ENCODE measurements at places on chromosomes 5 and 9.

- no peak for DNase-seq
These were observed 27.9 kb upstream of the DTWD2 start for GRCh38 chr5:119016125-119016774.

DNA sequence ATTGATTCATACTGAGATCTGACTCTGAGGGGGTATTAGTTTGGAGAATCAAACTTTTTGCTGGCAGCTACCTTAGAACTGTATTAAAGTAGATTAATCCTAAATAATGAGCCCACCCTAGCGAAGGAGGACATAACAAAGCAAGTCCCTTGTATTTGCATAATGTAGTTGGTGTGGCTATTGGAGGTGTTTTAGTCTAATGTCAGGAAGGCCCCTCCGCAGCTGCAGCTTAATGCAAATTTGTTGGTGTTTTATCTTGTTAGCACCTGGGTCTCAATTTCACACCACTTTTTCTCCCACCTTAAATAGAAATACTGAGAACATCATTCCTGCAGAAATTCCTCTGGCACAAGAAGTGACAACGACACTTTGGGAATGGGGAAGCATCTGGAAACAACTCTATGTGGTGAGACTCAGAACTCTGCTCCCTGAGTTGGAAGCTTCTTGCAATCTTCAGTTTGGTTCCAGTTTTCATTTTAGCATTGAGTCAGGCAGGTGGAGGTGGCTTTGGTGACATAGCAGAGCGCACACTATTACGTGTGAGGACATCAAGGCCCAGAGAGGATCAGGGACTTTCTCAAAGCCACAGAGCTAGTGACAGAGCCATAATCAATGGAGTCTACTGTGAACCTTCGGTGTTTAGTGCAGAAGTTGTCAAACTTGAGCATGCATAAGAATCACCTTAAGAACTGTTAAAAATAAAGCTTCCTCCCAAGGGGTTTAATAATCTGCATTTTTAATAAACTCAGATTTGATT is 33.9 kb downstream of the DOCK2 start:
- no peak for DNase-seq

DNA sequence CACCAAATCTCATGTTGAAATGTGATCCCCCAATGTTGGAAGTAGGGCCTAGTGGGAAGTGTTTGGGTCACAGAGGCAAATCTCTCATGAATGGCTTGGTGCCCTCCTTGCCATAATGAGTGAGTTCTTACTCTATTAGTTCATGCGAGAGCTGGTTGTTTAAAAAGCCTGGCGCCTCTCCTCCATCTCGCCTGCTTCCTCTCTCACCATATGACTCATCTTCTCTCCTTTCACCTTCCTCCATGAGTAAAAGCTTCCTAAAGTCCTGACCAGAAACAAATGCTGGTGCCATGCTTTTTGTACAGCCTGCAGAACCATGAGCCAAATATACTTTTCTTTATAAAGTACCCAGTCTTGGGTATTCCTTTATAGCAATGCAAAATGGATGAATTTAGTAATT is 20.9 kb upstream of the ARHGAP26 start:
- no peak for DNase-seq

DNA sequence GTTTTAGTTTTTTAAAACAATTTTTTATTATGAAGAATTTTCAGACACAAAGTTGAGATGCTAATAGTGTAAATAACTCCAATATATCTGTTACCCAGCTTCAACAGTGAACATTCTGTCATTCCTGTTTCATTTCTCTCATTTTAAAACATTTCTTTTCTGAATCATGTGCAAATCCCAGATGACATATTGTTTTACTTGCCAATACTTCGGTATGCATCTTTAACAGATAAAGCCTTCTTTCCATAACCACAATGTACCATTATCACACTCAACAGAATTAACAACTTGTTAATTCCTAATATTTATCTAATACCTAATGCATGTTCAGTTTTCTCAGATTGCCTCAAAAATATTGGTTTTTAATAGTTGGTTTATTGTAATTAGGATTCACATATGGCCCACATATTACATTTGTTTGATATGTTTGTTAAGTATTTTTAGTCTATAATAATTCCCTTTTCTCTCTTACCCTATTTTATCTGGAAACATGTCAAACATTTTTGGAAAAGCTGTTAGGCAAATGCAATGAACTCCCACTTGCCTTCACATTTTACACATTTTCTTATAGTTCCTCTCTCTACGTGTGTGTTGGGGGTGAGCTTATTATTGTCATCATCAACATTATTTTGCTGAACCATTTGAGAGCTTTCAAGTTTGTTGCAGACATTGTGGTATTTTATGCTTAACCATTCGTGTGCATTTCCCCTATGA is 58.7 kb upstream of the ANKRD55 start:
- DNase-seq = no peak

GRCh38 chr5:53983568-53984460 is 326.6 kb downstream of the ARL15 start:
- DNase-seq = no peak

- DNase-seq = no peak
These were observed 60.9 kb downstream of the TMEM215 start for GRCh38 chr9:32844259-32844658.

DNA sequence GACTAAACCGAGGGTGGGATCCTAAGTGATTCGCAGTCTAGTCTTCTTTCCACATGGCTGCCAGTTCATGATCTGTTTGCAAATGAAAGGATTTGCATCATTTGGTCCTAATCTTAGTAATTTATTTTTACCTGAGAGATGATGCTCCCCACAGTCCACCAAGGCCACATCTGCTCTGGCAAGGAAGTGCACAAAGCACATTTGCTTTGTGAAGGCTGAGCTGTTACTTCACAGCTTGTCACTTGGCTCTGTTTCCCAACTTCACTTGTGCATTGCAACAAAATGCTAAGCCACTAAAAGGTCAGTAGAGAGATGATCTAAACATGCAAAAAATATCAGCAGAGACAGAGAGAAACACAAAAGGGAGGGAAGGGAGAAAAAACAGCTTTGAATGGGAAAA is 128.5 kb upstream of the VLDLR start:
- DNase-seq = no peak

- DNase-seq = no peak
These were observed 51.7 kb downstream of the CPLANE1 start for GRCh38 chr5:37197340-37198050.

All from stimulated activated CD4-positive, alpha-beta T cell treated with anti-CD3 and anti-CD28 coated beads, TNF-alpha, amount 100 ng/mL, for 24 hours (primary cell).